ENCODE measurements at places on chromosomes 12 and 14. TPM values are rescaled to one million over a fixed set of nuclear protein-coding genes. Genes with fewer than 3 reads are reported as not detected.
A peak's percentile ranks its signal among the peaks of the same experiment; 100 is the strongest.

DNA sequence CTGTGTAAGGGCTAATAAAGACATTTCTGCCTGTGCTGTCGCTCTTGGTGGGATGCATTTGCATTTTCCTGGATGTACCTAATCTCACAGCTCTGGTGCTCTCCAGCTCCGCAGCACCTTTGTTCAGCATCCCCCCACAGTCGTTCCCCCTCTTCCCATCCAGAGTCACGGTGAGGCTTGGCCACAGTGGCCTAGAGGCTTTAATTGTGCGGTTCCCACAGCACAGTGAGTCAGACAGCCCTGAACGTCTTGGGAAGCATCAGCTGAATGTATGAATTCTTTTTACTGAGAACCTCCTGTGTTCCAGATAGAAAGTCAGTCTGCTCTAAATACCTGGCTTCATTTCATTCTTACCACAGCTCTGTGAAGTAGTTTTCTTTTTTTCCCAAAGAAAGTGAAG is 28.7 kb downstream of the MLXIP start:
- no peak for DNase-seq

The WIF1 gene
- not detected for polyA plus RNA-seq

The PAH gene
- 193 TPM for polyA plus RNA-seq

- DNase-seq = peak; percentile 50
These were observed 239.5 kb upstream of the SFSWAP start for GRCh38 chr12:131471271-131471905.

- no peak for DNase-seq
These were observed 178.4 kb downstream of the RIMBP2 start for GRCh38 chr12:130537655-130538054.

The BRMS1L gene
- 9.0 TPM for polyA plus RNA-seq

DNA sequence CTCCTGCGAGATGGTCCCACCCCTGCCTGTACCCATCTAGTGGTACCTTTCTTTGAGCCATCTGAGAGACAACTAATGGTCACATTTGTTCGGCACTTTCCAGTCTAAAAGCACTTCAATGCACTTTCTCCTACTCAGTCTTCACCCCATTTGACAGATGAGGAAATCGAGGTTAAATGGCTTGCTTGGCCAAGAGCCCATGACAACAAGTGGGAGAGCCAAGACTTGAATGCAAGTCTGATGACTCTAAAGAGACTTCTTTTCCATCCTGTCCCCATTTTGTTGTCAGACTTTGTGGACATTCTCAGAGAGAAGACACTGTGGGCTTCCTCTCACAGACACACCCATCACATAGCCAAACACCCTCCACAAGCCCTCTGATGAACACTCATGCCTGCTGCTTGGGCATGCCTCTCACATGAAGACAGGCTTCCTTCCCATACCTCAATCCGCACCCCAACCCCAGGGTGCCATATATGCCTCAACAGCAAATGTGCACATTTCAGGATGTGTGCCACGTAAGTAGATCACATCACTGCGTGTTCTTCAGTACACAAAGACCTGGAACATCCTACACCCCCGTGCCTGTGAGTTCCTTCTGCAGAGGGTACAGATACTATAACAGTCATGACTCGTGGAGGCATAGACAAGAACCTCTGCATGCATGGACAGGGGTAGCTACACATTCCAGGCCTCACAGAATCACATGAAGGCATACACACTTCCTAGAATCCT is 805 bp downstream of the MYH7 start:
- DNase-seq = no peak

- DNase-seq = no peak
These were observed 20.8 kb upstream of the VSX2 start for GRCh38 chr14:74218462-74218861.

The LRTM2 gene
- not detected for polyA plus RNA-seq

- no peak for DNase-seq
These were observed 139.3 kb upstream of the ARHGAP5 start for GRCh38 chr14:31937730-31938346.

DNA sequence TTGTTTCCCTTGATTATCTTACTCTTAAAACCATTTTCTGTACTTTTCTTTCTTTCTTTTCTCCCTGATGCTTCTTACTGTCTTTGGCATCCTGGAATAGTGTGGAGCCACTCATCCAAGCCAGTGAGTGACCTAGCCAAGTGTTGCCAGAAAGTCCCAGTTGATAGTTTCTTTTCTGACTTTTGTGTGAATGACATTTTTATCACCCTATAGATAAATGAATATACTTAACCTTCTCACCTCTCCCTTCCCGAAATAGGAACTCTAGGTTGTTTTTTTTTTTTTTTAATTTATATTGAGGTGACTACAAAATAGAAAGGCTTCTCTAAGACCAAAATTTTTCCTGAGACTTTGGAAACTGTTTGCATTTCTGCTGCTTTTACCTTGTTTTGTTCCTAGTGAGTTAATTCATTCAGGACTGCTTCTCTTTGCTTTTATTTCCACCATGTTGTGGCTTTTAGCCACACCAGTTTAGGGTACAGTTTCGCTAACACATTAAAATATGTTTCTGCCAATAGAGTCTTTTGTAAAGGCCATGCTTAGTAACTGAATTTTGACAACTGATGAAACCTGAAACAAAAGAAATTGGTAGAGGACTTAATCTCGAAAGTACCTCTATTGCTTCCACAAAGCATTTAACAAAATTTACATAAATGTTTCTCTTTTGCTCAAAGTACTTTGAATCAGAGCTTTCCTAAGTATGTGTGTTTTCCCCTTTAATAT is 194.6 kb downstream of the ERC1 start:
- no peak for DNase-seq

GRCh38 chr12:40505327-40505726 is 186.9 kb upstream of the CNTN1 start:
- DNase-seq = no peak

The AICDA gene
- not detected for polyA plus RNA-seq

Measured in kidney (tissue), 22 donors.